ENCODE measurements at places on chromosomes 11 and 22. TPM values are rescaled to one million over a fixed set of nuclear protein-coding genes. Genes with fewer than 3 reads are reported as not detected.

The RNF214 gene
- 7.7 TPM for polyA plus RNA-seq

The OSBPL5 gene
- 10.4 TPM for polyA plus RNA-seq

The GLYATL1 gene
- 0.06 TPM for polyA plus RNA-seq

The IL17REL gene
- polyA plus RNA-seq: not detected

The MUC5AC gene
- polyA plus RNA-seq: not detected

The TRIM49B gene
- polyA plus RNA-seq: not detected

The NRGN gene
- 26.0 TPM for polyA plus RNA-seq

The NCAM1 gene
- 171 TPM for polyA plus RNA-seq

The OR6M1 gene
- polyA plus RNA-seq: not detected

The ATXN10 gene
- polyA plus RNA-seq: 11.8 TPM

The KIAA1671 gene
- polyA plus RNA-seq: 5.7 TPM

The OR4C5 gene
- polyA plus RNA-seq: not detected

The MTFP1 gene
- polyA plus RNA-seq: 132 TPM

The PLCB3 gene
- polyA plus RNA-seq: 9.5 TPM

The RIMBP3B gene
- polyA plus RNA-seq: not detected

The CCT8L2 gene
- polyA plus RNA-seq: not detected

The PATE4 gene
- polyA plus RNA-seq: not detected

The TEAD1 gene
- polyA plus RNA-seq: 19.1 TPM

The CEP164 gene
- polyA plus RNA-seq: 17.9 TPM

The LRRC56 gene
- polyA plus RNA-seq: 0.37 TPM

Measured in heart right ventricle (tissue), 16 donors.